ENCODE measurements at places on chromosomes 5 and 9.

DNA sequence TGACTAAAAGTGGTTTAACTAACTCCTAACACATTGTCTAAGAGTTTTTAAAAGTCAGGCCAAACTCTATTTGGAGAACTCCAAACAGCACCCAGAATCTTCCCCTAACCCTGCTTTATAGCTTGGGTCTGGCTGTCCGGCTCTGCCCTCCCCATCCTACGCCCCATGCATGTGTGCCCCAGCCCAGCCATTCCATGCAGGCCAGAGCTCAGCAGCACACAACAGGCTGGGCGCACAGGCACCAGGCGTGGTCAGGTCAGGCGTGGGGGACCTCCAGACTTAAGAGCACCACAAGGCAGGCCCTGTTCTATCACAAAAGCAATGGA, 31.1 kb downstream of the SHB start:
- DNase-seq = no peak

DNA sequence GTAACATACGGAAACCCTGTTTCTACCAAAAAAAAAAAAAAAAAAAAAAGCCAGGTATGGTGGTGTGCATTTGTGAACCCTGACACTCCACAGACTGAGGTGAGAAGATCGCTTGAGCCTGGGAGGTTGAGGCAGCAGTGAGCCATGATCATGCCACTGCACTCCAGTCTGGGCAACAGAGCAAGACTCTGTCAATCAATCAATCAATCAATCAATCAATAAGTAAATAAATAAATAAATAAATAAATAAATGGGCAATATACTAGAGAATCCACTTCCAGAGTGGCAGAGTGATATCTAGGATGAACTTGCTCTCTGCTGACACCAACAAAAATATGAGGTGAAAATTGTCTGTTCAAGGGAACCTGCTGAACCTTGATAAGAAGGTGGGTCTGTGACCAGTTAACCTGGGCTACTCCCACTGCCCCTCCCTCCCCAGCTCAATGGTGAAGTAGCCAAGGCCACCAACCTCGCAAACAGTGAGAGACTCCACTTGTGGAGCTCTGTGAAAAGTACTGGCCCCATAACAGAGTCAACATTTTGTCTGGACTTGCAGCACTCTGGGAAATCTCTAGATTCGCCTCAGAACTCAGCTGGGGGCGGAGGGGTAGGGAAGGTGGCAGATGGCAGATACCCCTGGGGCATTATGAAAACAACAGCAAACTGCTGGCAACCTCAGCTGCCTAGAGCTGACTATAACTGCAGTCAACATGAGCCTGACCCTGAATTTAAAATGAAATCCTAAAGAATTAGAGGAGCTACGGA, 163.7 kb downstream of the ROR2 start:
- no peak for DNase-seq

- DNase-seq = peak; percentile 28
Measured at GRCh38 chr9:125428060-125428901, 166.7 kb downstream of the GAPVD1 start.

DNA sequence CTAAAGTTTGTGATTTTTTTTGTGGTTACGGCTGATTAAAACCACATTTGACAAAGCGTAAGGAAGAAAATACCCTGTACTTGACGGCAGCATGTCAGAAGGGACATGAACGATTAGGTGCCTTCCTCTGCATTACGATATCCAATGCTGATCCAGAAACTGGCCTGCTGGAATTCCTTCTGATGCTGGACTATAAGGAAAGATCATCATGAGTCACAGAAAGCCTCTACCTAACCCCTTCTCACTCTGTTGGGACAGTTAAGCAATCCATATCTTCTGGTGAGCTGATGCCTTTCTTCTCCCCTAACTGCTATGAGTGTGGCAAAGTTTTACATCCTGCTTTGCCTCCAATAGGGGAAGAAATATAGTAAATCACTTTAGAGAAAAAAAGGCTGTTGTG, 78.4 kb upstream of the PAPPA start:
- no peak for DNase-seq

- DNase-seq = no peak
Measured at GRCh38 chr5:147223948-147224791, 10.7 kb upstream of the STK32A start.

DNA sequence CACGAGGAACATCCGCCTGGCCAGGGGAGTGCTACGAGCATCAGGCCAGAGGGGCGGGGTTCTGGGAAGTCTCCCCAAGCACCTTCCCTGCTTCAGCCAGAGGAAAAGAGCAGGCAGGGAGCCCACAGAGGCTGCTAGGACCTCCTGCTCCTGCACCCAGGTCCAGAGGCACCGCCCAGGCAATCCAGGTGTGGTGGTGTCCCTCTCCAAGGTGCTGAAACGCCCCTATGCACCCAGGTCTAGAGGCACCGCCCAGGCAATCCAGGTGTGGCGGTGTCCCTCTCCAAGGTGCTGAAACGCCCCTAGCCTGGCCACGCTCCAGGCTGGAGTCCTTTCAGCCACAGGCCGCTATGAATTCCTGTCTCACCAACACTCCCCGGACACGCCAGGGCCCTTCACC, 10.7 kb upstream of the UBAC1 start:
- peak; percentile 74 for DNase-seq

DNA sequence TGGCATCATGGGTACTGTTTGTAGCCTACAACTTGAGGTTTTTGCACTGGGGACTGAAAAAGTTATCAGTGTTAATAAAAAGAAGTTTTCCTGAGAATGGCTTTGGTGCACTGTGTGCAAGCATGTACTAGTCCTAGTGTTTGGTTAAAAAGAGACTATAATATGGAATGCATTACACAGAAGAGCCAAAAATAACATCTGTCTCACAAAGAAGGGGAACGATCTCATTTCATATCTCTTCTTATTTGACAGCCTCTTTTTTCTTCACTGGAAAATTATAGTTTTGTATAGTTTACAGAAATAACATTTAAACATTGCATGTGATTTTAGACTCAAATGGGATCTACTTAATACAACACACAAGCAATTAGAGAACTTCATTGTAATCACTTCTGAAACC, 127.0 kb upstream of the GDNF start:
- DNase-seq = no peak

DNA sequence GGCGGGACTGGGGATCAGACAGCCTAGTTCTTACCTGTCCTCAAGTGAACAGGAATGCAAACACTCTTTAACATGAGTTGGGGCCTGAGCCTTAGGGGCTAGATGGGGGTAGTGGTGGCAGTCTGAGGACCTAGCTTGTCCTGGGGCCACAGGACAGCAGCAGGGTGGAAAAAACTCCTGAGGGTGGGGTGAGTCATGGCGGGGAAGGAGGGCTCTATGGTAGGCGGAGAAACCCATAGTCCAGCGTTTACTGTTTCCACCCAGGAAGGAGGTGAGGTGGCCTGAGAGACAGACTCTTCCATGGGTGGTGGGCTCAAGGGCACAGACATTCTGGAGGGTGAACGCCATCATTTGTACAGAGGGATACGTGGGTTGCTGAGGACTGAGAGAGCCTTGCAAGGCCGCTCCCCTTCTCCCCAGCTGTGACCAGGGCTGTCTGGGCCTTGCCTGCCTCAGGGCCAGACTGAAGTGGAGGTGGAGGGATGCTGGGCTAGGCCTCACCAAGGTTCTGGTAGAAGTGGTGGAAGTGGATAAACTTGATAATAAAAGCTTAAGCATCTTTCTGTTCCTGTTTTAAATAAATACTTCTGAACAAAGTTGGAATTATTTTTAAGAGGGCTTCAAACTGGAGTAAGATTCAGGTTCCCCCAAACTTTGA, 1.1 kb upstream of the TSPAN17 start:
- DNase-seq = no peak

DNA sequence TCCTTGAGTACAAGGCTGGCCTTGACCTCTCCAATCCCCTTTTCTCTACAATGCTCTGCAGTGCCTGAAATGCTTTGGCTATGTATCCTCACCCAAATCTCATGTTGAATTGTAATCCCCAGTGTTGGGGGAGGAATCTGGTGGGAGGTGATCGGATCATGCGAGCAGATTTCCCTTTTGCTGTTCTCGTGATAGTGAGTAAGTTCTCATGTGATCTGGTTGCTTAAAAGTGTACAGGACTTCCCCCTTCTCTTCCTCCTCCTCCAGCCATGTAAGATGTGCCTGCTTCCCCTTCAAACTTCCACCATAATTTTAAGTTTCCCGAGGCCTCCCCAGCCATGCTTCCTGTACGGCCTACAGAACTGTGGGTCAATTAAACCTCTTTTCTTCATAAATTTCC, 28.5 kb upstream of the AKNA start:
- peak; percentile 7 for DNase-seq

- no peak for DNase-seq
Measured at GRCh38 chr9:114925039-114925438, 5.4 kb downstream of the TNFSF8 start.

DNA sequence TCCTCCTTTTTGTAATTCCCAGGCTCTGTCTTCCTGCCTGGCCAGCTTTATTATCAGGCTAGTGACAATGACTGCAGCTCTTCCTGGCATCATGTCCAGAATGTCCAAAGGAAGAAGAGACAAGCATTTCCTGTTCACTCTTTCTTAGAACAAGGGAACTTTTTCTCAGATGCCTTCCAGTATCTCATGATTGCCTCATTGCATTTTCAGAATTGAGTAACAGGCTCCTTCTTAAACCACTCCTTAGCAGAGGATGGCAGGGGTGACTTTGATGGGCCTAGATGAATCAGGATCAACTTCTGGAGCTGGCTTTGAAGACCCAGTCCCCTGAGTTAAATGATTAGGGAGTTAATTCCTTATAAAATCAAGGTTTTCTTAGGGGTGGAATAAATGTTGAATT, 92.9 kb upstream of the RASGRF2 start:
- no peak for DNase-seq

DNA sequence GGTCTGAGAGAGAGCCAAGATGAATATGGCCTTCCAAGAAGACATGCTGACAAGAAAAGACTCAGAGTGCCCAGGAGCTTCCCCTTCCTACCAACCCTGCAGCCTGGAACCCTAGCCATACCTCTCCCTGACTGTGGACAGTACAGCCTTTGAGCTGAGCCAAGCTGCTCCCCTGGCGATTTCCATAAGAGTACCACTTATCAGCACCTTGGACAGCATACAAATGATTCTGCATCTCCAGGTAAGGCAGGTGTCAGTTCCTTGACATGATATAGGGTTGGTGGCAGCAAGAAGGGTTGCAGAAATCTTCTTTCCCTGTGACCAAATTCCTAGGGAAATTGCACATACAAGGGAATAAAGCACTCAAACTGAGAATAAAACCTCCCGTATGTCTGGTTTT, 58.3 kb downstream of the MFAP3 start:
- DNase-seq = no peak

DNA sequence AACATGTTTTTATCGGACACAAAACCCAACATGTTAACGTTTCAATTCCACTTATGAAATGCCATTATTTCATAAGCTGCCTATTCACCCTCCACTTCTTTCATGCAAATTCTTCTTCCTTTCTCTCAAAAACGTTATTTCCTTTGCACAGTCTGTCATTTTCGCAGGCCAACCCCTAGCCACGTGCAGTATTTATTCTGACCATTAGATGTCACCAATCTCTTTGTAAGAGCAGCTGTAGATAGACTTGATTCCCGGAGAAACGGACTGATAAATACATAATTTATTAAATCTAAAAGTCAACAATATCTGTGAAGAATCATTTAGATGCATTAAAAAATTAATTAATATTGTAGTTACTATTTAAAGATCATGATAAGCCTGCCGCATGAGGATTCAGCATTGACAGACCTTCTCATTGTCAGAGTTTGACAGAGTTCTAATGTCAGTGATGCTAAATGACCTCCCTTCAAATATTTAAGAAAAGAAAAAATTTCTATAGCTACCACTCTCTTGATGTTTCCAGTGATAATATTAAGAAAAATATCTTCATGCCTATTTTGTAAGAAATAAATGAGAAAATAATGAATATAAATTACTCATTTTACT, 933.6 kb downstream of the CDH12 start:
- no peak for DNase-seq

GRCh38 chr5:126351153-126351552, 72.1 kb upstream of the GRAMD2B start:
- no peak for DNase-seq

DNA sequence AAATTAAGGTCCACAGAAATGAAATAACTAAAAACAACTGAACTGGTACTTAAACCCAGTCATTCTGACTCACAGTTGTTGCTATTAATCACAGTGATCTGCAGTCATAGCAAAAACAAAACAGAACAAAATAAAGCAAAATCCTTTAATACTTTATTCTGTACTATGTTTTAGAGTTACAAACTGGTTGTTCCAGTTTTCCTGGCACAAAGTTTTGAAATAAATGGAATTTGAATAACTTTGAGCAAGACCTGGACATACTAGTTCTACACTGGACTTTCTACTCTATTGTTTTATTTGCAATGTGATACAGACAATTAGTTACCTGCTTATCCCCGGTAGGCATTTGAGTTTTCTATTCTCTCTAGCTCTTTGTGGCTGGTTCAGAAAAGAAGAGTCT, 147.9 kb downstream of the DMRT2 start:
- no peak for DNase-seq

DNA sequence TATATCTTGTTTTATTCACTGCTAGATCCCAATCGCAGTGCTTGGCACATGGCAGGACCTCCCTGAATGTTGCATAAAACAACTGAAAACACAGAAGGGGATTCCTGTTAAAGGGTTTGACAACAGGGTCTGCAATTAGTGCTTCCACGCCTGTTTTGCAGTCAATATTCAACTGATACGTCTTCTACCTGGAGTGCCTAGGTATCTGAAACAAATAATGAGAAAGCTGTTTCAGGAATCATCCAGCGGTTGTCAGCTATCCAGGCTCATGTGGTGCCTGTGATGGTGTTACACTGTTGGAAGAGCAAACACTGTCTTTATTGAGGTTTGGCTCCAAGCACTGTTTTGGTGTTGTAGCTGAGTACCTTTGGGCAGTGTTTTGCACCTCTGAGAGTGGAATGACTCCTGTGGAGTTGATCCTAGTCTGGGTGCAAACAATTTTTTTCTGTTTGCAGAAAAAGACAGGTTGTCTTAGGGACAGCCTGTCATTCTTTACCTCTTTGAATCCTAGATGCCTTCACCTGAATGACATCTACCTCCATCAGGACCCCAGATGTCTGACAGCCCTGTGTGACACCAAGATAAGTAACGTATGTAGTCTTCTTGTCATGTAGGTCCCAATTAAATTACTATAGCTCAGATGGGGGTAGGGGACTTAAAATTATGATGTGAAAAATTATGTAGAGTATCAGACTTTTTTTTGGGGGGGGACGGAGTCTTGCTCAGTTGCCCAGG, 14.8 kb upstream of the MATR3 start:
- no peak for DNase-seq

DNA sequence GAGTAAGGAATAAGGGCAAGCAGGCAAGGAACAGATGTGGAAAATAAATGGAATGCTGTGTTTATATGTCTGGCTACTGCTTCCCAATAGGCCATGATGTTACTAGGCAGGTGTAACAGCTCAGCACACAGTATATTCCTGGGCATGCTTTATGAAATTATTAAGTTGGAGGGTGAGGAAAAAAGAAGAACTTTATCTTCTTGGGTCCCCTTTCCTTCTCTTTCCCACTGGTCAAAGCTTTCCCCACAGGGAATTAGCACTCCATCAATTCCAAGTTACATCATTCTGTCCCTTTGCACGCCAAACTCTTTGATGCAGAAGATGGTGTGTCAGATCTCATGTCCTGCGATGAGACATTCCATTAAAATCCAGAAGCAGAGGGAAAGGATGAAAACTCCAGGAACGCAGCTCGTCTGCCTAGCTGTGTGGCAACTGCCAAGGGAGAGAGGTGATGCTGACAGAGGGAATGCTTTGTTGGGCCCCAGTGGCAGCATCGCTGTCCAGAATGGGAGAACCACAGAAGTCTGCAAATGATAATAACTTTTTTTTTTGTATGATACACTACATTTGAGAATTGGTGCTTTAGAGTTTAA, 447.3 kb upstream of the ARRDC3 start:
- no peak for DNase-seq
